ENCODE measurements at places on chromosomes 7 and 10.

DNA sequence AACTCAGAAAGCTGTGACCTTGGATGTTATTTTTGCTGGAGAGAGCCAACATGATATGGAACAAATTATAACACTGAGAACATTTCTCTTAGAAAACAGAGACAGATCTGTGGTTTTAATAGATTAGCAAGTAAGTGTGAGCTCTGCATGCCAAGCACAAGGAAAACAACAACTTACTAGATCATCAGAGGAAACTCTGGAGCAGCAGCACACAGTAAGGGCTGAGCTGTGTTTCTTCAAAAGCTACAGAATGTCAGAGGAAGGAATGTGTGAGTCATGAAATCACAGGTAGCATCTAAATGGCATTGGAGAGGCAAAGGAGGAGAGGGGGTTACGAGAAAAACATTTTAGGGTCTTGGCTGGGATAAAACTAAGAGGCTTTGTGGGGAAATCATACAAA lies 283.4 kb upstream of the FZD8 start:
- peaks cover 5% of the 10 kb centered on the region for H3K4me1 ChIP-seq
- H3K4me3 ChIP-seq: no peak overlapping the region
- no peak overlapping the region for H3K27ac ChIP-seq
- DNase-seq: peak; percentile 62

DNA sequence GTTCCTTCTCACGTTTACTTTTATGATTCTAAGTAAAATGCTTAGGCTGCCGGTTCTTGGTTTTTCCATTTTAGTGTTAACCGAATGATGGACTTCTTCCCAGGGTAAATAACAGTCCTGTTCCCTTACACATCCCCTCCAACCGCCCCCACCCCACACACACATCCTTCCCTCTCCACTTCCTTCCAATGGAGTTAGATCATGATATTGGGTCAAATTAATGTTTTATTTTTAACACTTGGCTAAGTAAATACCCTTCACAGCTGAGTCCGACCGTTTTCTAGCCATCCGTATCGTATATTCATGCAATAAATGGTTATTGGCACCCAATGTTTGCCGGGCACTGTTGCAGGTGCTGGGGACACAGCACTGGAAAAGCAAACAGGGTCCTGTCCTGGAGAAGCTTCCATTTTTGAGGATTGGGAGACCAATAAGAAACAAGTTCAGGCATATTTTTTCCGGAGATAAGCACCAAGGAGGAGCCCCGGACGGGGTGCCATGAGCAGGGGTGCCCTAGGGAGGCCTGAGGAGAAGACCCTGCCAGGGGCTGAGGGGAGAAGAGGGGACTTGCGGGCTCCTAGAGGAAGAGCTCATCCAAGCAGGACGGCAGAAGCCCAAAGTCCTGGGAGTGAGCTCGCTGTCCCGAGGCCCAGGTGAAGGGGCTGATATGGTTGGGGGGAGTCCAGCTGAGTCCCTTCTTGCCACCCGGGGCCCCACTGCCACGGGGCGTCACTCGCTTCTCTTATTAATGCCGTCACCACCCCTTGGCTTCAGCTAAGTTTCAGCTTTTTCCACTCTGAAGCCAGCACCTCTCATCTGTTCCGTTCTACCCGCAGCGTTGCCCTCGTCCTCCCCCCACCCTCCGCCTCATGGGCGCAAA lies 126.0 kb upstream of the RET start:
- peaks cover 3% of the 10 kb centered on the region for H3K4me1 ChIP-seq
- DNase-seq: peak; percentile 51
- H3K27ac ChIP-seq: no peak overlapping the region
- H3K27me3 ChIP-seq: no peaks in the 10 kb centered on the region

DNA sequence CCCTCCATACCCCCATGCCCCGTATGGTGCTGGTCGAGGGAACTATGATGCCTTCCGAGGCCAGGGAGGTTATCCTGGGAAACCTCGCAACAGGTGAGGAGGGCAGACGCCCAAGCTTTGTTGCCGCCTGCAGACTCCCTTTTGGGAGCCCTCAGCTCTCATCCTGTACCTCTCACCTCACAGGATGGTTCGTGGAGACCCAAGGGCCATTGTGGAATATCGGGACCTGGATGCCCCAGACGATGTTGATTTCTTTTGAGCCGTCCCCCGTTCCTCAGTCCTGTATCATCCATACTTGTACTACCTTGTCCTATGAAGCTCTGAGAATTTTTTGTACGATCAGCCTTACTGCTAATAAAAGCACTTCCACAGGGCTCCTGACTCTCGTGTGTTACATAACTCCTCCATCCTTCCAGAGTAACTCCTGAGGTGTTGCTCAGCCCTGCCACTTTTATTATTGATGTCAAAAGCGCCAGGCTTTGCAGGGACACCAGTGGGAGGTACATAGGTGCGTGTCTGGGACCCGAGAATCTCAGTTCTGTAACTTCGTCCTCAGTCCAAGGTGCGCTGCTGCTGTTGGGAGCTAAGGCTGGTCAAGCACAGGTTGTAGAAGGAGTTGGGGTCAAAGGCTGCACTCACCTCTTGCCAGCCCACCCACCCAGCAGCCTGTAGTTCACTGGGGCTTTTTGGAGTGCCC lies 1.1 kb downstream of the UFSP1 start:
- H3K27me3 ChIP-seq: no peaks in the 10 kb centered on the region
- peaks cover 55% of the 10 kb centered on the region for H3K36me3 ChIP-seq
- peak overlapping the region; percentile 79 for H3K4me3 ChIP-seq
- H3K4me1 ChIP-seq: peaks cover 2% of the 10 kb centered on the region
- no peak for DNase-seq

GRCh38 chr7:117844678-117845077 lies 28.6 kb downstream of the CTTNBP2 start:
- H3K4me1 ChIP-seq: no peaks in the 10 kb centered on the region
- H3K27ac ChIP-seq: no peak overlapping the region
- no peak overlapping the region for H3K4me3 ChIP-seq
- H3K36me3 ChIP-seq: no peaks in the 10 kb centered on the region
- no peaks in the 10 kb centered on the region for H3K27me3 ChIP-seq
- DNase-seq: no peak

GRCh38 chr10:132349766-132350165 lies 17.8 kb downstream of the LRRC27 start:
- H3K27me3 ChIP-seq: no peaks in the 10 kb centered on the region
- no peaks in the 10 kb centered on the region for H3K4me1 ChIP-seq
- no peak overlapping the region for H3K4me3 ChIP-seq
- peaks cover 8% of the 10 kb centered on the region for H3K36me3 ChIP-seq
- H3K27ac ChIP-seq: no peak overlapping the region

All from endodermal cell (in vitro differentiated cells).